ENCODE measurements at places on chromosomes 3 and 15.

DNA sequence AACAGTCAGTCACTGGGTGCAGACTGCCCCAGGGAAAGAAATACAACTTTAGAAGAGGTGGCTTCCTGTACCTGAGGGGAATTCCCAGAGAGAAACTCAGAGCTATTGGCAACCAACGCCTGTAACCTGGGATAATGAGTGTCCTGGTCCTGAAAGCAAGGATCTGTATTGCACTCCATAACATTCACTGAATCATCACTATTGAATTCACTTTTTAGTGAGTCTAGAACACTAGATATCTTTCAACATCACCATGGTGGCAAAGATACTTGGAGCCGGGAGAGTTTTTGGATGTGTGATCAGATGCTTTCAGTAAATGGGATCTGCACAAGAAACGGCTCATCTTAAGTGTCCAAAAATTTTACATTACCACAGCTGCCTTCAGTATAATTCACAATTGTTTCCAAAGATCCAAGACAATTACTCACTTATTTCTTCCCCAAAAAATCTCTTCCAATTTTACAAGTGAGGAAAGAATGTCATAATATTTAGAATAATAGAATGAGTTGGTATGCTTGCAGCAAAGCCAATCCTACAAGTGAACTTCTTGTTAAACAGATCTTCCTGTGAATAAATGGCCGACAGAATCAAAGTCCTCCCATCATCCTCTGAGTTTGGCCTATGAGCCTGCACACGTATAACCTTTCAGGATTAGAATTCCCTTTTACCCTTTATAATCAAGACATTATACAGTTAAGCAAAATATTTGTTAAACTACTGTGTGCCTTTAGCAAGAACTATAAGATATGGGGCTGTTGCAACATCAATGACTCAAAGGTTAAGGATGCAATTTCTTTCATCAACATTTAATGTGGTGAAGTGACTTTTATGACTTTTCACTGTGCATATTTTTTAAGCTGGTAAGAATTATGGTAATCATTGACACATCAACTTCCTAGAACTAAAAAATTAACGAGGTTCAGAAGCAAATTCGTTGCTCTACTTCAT, 243.3 kb upstream of the COL8A1 start:
- no peak for DNase-seq

DNA sequence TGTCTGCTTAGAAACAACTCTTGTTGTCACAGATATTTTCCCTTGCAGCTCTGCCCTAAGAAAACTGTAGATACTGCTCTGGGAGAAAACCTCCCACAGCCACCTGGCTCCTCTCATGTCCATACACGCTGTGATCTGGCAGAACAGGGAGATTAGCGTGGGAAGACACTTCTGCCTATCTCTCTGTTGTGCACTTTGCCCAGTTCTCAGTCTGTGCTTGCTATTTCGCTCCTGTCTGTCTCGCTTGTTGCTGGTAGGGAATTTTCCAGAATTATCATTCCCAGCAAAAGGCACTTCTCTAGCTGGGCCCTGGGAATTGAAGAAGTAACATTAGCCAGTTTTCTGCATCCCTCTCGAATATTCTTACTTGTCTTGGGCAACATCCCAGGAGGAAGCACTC, 8.1 kb upstream of the GATM start:
- no peak for DNase-seq

GRCh38 chr3:57256844-57257243, 29.3 kb downstream of the APPL1 start:
- DNase-seq: no peak

GRCh38 chr3:154549391-154549790, 119.4 kb upstream of the GPR149 start:
- DNase-seq: no peak

GRCh38 chr3:54882129-54882833, 45.6 kb downstream of the LRTM1 start:
- no peak for DNase-seq

GRCh38 chr3:101902041-101902440, 52.7 kb downstream of the NFKBIZ start:
- no peak for DNase-seq

DNA sequence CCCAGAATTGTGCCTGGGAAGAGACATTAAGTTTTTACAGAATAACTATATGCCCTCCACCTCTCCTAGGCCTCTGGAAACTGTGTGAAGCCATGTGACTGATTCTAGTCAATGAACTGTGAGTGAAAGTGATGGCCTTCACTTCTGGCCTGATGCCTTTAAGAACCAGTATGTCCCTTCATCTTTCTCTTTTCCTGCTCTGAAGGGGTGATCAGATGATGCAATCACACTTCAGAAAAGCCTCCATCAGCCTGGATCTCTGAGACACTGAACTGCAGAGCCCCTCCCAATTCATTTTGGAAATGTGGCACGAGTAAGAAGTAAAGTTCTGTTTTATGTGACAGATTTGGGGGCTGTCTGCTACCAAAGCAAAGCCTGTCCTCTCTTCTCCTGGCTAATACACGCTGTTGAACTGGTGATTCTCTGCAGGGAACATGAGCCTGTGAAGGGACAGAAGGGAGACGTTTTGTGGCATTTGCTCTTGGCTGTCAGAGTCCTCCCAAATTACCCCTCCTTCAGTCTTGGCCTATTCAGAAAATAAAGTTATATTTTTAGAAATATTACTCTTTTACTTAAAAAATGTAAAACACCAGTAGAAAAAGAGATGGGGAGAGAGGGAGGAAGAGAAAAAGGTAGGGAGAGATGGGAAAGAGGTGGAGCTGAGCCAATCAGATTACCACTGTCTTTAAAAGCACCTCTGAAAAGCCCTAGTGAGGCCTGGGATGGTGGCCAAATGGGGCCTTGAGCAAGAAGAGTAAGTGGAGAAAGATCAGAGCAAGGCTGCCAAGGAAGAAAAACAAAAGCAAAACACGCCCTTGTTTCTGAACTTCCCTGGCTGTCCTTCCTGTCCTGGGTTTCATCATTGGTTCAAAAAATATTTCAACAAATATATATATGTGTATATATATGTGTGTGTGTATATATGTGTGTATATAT, 40.9 kb upstream of the RYK start:
- no peak for DNase-seq

DNA sequence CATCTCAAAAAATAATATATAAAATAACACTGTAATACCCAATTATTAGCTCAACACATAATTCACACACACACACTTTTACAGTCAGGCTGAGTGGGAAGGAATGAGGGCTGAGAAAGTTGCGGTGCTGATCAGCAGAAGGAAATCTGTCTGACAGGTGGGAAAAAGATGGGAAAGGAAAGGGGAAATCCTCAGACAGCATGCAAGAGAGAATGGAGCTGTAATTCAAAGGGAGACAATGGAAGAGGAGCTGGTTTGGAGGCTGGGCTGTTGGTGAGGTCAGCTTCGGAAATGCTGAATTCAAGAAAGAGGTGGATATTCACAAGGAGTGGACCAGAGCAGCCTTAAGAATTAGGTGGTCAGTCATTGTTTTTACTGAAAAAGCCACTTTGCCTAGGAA, 121.6 kb upstream of the LMOD3 start:
- no peak for DNase-seq

DNA sequence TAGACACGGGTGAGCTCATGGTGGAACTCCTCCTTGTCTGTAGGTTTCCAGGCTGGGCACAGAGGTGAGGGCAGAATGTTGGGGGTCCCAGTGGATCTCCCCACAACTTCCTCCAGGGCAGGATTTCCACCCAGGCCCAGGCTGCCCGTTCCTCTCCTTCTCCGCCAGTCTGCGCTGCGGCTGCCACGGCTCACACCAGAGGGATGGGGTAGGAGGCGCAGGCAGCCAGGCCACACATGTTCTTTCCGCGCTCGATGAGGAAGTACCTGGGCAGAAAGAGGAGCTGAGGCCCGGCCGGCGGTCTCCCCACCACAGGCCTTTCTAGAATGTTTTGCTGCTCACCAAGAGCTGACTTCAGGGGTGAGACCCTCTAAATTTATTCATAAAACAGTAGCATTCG, 22.9 kb downstream of the CTSH start:
- DNase-seq: no peak

DNA sequence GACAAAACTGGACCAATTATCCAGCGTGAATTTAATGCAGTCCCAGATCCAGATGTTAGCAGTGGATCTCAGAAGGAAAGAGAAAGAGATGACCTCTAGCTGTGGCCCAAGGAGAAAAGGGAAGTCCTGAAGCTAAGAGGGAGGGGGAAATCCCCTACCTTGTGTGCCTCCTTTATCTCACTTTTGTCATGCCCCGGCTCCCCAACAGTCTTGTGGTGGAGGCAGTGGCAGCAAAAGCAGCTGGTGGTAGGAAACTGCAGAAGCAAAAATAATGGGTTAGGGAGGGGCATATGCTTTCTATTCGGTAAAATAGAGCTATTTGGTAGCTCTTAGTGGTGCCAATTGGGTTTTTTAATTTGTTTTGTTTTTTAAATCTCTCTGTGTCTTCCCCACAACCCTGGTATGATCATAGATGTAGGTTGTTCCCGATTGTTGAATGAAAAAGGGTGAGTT, 56.5 kb downstream of the MCTP2 start:
- no peak for DNase-seq

- DNase-seq: no peak
Observed at GRCh38 chr3:89314454-89315098, 207.2 kb downstream of the EPHA3 start.

DNA sequence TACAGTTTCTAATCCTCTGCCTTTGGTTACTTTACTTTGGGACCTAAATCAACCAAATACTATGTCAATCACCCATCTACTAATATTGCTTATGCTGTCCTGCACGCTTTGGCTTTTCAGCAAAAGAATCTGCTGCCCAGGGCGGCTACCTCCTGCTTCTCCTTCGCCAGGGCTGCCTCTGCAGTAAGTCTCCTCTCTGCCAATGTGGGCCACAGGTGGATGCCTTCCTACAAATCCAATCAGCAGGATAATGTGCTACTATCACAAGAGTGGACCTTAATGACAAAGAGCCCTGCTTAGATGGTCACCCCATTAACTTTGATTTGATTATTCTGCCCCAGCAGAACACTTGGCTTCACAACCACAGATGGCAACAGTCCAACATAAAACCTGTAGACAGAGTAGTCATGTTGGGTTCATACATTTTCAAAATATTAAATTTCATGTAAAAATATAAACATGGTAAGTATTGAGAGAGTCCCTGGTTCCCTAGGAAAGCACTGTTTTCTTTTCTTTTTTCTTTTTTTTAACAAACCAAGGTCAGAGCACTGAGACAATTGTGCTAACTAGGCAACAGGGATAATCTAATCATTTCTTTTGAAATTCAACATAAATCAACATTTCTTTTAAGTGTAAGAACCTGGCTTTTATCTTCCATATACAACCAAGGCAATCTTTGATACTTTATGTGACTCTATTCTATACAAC, 298.3 kb downstream of the ZBTB20 start:
- DNase-seq: no peak

GRCh38 chr15:46088486-46089445, 453.9 kb downstream of the SQOR start:
- DNase-seq: no peak

GRCh38 chr15:43433165-43433564, 59.8 kb downstream of the TP53BP1 start:
- DNase-seq: no peak

DNA sequence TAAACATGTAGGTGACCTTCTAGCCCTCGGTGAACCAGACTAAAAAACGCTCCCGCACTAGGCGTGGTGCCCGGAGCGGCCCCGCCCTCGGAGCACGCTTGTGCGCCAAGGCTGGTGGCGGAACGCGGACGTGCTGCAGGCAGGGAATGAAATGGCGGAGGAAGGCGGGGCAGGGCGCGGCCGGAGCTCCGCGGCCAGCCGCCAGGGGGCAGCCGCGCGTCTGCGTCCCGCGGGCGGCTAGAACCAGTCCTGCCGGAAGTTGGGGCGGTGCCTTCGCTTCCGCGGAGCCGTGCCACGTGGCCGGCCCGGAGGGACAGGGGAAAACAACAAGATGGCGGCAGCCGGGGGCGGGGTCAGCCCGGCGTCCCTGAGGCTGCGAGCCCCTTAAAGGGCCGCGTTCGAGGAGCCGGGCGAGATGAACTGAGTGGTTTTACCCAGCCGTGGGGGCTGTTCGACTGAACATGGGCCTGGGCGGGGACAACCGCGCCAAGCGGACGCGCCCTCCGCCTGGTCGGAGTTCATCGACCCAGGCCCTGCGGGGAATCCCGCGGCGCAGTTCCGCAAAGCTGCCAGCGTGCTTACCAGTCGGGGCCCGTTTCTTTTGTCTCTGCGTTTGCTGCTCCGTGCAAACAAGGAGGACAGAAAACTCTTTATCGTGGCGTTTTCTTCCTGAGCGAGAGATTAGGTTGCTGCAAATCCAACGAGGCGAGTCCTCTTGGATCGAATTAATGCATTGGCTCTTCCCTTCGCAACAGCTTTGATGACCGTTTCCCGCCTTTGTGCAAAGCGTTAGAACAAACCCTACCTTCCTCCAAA, 90.9 kb upstream of the CHD2 start:
- peak; percentile 93 for DNase-seq

- DNase-seq: no peak
Observed at GRCh38 chr3:108862865-108863798, 40.5 kb downstream of the TRAT1 start.

- DNase-seq: no peak
Observed at GRCh38 chr3:16877505-16877904, 7.2 kb upstream of the PLCL2 start.

DNA sequence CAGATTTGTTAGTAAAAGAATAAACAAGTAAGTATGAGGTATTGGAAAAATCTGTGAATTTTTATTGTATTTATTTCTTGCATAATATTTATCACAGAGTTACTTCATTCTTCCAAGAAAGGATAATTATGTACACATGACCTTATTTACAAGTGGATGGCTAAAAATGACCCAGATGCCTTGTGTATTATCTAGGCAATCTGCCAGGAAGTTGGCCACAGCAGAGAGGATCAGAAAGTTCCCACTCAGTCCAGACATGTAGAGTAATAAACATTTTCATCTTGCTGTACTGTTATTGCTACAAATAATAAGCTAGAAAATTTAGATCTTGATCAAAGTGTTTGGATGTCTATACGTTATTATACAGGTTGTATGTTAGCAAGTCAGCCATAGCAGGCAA, 317.1 kb downstream of the EPHA6 start:
- DNase-seq: no peak

- no peak for DNase-seq
Observed at GRCh38 chr3:196501316-196502044, 2.1 kb downstream of the RNF168 start.

- no peak for DNase-seq
Observed at GRCh38 chr3:177538750-177539730, 341.8 kb upstream of the TBL1XR1 start.

- no peak for DNase-seq
Observed at GRCh38 chr15:69685512-69686452, 233.2 kb downstream of the RPLP1 start.

- no peak for DNase-seq
Observed at GRCh38 chr3:106206613-106207012, 337.8 kb upstream of the CBLB start.

DNA sequence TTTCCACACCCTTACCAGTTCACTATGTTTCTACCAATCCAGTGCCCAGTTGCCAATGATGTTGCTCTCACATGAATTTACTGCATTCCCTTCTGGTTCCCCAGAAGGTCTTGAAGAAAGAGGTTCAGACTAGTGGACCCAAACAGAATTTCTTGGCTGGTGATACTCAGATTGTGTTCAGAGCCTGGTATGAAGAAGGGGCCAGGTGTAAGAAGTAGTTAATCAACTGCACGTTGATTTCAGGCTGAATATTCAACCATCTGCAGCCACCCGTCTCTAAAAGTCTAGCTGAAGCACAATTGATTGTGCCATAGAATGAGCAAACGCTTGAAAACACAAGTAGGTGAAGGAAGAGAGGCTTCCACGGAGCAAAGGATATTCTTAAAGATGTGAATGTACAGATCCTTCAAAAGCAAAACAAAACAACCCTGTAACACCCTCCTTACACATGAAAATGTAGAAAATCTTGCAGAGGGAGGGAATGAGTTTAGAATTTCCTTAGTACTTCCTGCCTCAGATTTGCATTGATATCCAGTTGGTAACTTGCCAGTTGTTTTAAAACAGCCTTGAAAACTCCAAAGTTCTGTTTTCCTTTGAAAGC, 4.7 kb downstream of the RBMS3 start:
- DNase-seq: no peak
